ENCODE measurements at places on chromosomes 12 and 14.

DNA sequence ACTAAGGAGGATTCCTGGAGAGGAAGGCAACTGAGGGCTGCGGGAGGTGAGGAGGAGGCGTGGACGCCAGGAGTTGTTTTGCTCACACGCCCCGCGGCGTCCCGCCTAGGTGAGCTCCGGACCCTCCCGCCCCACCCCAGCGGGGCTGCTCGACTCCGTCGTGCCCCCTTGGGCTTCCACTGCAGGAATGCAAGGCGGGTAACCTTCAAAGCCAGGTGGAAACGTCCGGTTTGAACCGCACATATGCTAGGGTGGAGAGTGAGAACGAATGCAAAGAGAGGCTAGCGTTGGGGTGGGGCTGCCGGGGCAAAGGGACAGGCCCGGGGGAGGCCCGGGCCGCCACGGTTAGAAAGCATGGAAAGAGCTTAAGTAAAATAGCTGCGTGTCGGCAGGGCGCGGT is 5.4 kb upstream of the DPPA3 start:
- DNase-seq: no peak

GRCh38 chr14:63224196-63224595 is 20.0 kb downstream of the RHOJ start:
- no peak for DNase-seq

GRCh38 chr12:26939192-26939832 is 1.0 kb downstream of the FGFR1OP2 start:
- no peak for DNase-seq

DNA sequence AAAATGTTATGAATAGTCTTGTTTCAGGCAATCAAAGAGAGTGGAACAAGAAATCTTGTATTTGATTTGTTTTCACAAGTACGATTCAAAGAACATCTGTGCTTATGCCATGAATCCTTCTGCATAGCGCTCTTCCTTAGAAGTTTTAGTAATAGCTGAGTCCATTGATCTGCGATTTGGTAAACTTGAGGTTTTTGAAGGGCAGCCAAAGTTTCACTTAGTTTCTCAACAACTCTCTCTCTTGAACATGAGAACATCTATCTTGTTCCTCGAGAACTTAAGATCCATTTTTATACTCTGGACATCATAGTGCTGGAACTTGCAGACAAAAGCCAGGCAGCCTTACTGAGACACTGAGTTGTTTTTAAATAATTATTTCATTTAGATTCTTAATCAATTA is 96.2 kb upstream of the USP15 start:
- DNase-seq: no peak

DNA sequence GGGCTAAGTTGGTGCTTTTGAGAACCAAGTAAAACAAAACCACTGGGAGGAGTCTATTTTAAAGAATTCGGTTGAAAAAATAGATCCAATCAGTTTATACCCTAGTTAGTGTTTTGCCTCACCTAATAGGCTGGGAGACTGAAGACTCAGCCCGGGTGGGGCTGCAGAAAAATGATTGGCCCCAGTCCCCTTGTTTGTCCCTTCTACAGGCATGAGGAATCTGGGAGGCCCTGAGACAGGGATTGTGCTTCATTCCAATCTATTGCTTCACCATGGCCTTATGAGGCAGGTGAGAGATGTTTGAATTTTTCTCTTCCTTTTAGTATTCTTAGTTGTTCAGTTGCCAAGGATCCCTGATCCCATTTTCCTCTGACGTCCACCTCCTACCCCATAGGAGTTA is 1.8 kb upstream of the RAB5B start:
- DNase-seq: no peak

GRCh38 chr12:33605757-33606156 is 166.1 kb upstream of the SYT10 start:
- no peak for DNase-seq

DNA sequence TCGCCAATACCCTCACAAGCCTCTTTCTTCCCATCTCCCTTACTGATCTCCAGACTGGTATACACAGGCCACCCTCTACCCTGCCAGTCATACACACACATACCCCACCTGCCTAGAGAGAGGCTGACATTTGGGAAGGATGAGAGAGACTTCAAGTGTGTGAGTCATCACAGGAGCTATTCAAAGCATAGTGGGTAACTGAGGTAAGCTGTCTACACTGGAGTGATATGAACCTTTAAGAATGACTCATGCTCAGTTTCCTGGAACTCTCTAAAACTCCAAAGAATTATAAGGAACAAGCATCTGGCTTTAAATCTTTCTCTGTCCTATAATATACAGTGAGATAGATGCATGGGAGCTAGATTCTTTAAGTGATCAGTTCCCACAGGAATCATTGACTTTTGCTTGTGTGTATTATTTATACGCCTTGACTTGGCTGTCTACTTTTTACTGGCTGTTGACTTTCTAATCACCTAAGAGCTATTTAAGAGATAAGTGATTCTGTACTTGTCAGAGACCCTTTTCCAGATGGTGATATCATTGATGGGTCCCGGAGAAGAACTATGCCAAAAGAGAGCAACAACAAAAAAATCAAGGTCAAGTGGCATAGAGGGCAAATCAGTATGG is 5.8 kb downstream of the IGF1 start:
- no peak for DNase-seq

Measured in effector memory CD4-positive, alpha-beta T cell (primary cell).